H9 (cell line): ENCODE measurements at places on chromosomes 6 and 20. TPM values are rescaled to one million over a fixed set of nuclear protein-coding genes. Genes with fewer than 3 reads are reported as not detected.

GJA1 gene
- total RNA-seq, result 528 and 530 TPM in 2 replicates

BPI gene
- total RNA-seq, result not detected in 2 replicates

GINM1 gene
- 22.7 and 24.5 TPM in 2 replicates for total RNA-seq

GRCh38 chr20:16476032-16476431 lies 97.2 kb downstream of the KIF16B start:
- H3K4me1 ChIP-seq, result no peaks in the 10 kb centered on the region
- H3K27ac ChIP-seq, result no peak overlapping the region
- H3K27me3 ChIP-seq, result no peaks in the 10 kb centered on the region
- 0 out of 2 replicates have a peak, but pooled peaks cover 5% of the 10 kb centered on the region for H3K36me3 ChIP-seq

GRCh38 chr6:129662406-129662766 lies 47.6 kb downstream of the ARHGAP18 start:
- H3K27me3 ChIP-seq, result no peaks in the 10 kb centered on the region
- no peaks in the 10 kb centered on the region; the same call in 1 of the 2 replicates for H3K4me1 ChIP-seq
- H3K27ac ChIP-seq, result no peak overlapping the region
- no peak overlapping the region for H3K4me3 ChIP-seq
- H3K36me3 ChIP-seq, result no peaks in the 10 kb centered on the region
- DNase-seq, result no peak

DNA sequence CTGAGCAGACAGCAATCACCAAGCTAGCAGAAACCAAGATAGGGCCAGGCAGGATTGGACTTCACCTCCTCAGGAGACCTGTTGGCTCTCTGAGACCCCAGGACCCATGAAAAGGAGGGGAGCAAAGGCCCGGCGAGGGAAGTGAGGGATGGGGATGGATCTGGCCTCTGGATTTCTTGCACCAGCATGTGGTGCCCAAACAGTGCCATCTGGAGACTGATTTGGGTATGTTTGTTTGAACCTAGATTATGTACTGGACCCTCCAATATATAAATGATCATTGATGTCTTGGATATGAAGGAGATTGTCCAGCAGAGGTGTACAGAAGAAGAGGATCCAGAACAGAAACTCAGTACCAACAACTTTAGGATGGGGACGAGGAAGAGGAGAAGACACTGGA lies 83.4 kb upstream of the LY86 start:
- no peak overlapping the region for H3K4me3 ChIP-seq
- no peak for DNase-seq
- no peaks in the 10 kb centered on the region for H3K36me3 ChIP-seq
- H3K4me1 ChIP-seq, result no peaks in the 10 kb centered on the region

- no peak for DNase-seq
- no peak overlapping the region for H3K4me3 ChIP-seq
- no peak overlapping the region for H3K27ac ChIP-seq
Measured at GRCh38 chr20:37458761-37459160, 62.3 kb upstream of the NNAT start.

- H3K36me3 ChIP-seq, result no peaks in the 10 kb centered on the region
- H3K27ac ChIP-seq, result no peak overlapping the region
- H3K4me1 ChIP-seq, result no peaks in the 10 kb centered on the region
- no peaks in the 10 kb centered on the region for H3K27me3 ChIP-seq
- no peak overlapping the region for H3K4me3 ChIP-seq
- DNase-seq, result no peak
Measured at GRCh38 chr20:35451295-35451694, 4.1 kb upstream of the CEP250 start.
